ENCODE measurements at places on chromosomes 4 and X.

GRCh38 chr4:164531336-164531735 lies 222.6 kb upstream of the SMIM31 start:
- DNase-seq, result no peak

GRCh38 chr4:140269369-140269768 lies 104.1 kb upstream of the SCOC start:
- no peak for DNase-seq

- no peak for DNase-seq
These were observed 192.5 kb downstream of the MAML3 start for GRCh38 chr4:139961344-139961946.

DNA sequence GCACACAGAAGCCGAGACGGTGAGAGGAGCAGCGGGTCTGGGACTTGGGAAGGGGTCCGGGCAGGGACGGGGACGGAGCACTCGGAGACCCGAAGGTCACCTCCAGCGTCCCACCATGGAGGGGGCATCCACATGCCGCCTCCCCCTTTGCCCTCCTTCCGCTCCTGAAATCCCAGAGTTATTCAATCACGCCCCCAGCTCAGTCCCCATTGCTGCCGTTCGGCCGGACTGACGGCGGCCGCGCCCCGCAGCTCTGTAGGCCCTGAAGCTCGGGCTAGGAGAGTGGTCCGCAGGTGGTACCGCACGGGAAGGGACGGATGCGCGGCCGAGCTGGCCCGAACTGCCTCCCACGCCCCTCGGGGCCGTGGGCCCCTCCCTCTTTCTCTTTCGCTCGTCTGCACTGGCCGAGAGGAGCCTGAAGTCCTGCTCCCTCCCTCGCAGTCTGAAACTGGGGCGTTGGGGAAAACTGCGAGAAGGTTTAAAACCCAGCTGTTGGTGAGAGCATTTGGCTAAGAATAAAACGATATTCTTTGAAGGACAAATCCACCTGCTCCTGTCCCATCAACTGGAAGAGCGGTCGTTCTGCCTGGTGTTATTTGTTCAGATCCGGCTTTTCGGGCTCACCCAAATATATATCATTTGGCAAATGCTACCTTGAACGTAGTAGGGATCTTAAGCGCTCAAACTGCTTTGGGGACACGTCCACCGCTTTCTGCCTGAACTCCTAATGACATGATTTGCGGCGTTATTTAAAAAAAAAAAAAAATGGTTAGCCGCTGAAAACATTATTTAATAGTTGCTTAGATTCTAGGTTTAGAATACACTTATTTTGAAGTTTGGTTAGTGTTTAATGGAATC lies 719 bp downstream of the USO1 start:
- peak; percentile 36 for DNase-seq

- DNase-seq, result no peak
These were observed 1477.2 kb upstream of the TENM3 start for GRCh38 chr4:180766045-180766444.
